Bronchial epithelial cell (primary cell): ENCODE measurements at places on chromosomes 16 and 17. TPM values are rescaled to one million over a fixed set of nuclear protein-coding genes. Genes with fewer than 3 reads are reported as not detected.

PGAP3 gene
- 10.8 TPM in 2 replicates for total RNA-seq

DHX8 gene
- 24.7 and 32.9 TPM in 2 replicates for total RNA-seq

KRTAP2-2 gene
- total RNA-seq: not detected in 2 replicates

TAT gene
- total RNA-seq: not detected in 2 replicates

PRSS53 gene
- total RNA-seq: 0.90 and 1.1 TPM in 2 replicates

ZNF597 gene
- total RNA-seq: 1.3 and 1.9 TPM in 2 replicates

CCL3 gene
- not detected in 2 replicates for total RNA-seq

CD300E gene
- not detected in 2 replicates for total RNA-seq
